OCI-LY7 (cell line): ENCODE measurements at places on chromosomes 16 and 17. TPM values are rescaled to one million over a fixed set of nuclear protein-coding genes. Genes with fewer than 3 reads are reported as not detected.

DNA sequence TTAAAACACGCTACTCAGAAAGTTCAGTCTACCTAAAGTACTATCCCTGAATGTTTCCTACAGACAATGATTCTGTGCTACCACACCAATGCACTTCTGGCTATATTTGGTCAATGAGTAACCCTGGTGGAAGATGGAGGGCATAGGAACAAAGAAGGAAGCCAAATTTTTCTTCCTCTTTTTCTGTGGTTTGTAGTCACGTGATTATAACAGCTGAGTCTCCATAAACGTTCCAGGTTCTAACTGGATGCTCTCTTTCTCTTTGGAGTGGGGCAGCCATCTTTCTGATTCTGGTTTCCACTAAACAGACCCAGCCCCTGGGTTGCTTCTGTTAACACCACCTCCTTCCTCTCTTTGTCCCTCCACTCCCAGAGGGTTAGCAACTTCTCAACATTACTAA, 274.9 kb downstream of the CDH11 start:
- no peak for DNase-seq

DNA sequence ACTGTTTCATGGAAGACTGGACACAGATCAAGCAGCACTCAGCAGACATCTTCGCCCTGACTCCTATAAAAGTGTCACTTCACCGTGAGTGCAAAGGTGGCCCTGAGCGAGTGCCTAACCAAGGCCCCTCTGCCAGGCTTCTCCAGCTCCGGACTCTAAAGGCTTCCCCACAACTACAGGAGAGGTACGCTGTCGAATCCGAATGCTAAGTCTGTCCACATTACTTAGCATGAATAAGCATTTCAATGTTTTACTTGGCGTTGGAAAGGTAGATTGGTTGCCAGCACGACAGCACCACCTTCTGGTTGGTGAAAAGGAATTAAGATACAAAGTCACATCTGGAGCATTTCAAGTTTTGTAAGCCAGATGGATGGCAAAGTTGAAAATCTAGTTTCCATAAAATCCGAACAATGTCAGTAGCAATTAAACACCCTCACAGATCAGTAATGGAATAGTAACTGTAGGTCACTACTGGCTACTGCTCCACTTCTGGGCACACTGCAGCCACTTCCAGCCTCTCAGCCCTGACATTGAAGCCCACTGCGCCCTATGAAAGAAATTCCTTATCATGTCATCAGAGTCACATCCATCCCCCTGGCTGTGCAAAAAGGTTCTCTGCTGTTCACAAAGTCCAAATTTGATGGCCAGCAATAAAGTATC, 100.9 kb downstream of the PARN start:
- DNase-seq, result peak; percentile 78

GRCh38 chr17:3866276-3866675, 20.2 kb upstream of the NCBP3 start:
- no peak for DNase-seq

DNA sequence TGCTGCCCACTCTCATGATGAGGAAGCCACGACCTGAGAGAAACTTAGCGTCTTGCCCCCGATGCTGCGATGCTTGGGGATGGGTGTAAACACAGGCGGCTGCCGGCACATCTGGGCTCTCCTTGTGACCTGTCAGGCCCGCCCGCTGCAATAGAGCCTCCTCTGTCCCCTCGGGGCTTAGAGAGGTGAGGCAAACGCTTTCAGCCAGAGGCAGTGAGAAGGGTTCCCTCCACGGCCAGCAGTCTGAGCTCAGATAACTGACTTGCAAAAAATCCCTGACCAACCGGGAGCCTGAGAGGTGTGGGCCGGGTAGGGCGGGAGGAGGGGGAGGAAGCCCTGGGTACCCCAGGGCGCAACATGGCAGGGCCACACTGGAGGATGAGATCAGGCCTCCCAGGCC, 260.6 kb downstream of the C16orf95 start:
- no peak for DNase-seq

- DNase-seq, result no peak
Measured at GRCh38 chr17:72498364-72499210, 377.8 kb downstream of the SOX9 start.

DNA sequence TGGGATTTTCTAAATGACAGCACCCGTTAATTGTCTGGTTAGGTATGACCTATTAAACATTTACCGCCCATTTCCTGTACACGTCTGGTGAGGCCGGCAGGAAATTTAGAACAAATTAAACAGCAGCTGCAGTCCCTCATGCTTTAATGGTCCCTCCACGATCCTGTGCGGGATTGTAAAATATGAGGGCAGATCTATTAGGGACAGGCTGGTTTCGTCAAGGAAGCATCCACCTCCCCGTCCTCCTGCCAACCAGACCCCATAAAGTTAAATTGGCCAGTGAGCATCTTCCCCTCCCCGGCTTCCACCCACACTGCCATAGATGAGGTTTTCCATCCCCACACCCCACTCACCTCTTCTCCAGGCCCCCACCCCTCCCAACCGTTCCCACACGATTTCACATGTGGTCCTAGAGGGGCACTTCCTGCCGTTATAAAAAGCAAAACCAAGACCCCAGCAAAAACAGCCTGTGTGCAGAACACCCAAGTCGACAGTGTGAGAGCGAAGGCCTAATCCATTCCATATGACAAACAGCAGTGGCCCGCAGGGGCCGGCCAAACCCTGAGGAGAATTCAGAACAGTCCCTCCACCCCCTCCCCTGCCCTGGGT, 331.9 kb downstream of the FOXL1 start:
- no peak for DNase-seq

DNA sequence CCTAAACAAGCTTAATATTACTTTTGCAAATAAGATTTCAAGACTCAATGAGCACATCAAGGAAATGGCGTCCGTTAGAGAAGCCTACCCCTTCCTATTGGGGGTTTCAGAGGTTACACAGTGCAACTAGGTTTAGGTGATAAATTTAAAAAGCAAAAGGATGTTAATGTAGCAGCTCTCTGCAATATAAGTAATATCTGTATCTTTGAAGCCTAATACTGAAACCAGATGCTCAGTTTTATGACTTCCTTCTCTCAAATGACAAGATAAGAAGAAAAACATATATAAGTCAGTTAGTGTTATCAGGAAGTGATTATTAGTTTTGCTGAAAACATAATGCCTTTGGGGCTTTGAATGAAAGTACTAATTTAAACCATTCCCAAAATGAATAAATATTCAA, 54.3 kb upstream of the MED13 start:
- DNase-seq, result no peak

- DNase-seq, result no peak
Measured at GRCh38 chr16:85839681-85840240, 40.3 kb downstream of the COX4I1 start.

DNA sequence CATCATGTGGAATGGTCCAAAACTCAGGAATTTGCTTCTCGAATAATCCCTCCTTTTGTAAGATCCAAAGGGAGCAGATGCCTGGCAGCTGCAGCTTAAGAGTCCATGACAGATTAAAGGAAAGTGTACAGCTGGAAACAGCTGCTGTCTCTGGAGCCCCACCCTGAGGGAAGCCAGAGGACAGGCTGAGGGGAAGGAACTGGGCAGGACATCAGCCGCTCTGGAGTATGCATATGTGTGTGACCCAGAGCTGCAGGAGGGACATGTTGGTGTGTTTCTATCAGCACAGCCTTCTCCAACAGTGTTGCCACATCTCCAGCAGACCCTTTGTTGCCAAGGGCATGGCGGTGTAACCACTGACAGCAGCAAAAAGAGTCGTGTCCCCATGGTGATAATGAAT, 46.2 kb downstream of the CYB561 start:
- no peak for DNase-seq

- no peak for DNase-seq
Measured at GRCh38 chr16:67535201-67535600, 6.6 kb downstream of the RIPOR1 start.

DNA sequence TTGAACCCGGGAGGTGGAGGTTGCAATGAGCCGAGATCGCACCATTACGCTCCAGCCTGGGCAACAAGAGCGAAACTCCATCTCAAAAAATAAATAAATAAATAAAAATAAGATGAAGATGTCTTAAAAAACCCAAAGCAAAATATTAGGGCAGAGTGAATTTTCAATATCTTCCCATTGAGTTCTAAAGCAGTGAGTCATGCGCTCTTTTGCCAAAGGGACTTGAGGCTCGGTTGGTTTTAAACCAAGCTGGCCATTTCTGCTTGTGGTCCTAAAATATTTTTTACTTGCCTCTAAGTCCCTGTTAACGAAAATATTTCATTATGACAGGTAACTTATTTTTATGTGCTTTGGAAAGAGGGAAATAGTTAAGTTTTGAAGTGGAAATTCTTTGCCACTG, 4.7 kb downstream of the PAFAH1B1 start:
- DNase-seq, result no peak

DNA sequence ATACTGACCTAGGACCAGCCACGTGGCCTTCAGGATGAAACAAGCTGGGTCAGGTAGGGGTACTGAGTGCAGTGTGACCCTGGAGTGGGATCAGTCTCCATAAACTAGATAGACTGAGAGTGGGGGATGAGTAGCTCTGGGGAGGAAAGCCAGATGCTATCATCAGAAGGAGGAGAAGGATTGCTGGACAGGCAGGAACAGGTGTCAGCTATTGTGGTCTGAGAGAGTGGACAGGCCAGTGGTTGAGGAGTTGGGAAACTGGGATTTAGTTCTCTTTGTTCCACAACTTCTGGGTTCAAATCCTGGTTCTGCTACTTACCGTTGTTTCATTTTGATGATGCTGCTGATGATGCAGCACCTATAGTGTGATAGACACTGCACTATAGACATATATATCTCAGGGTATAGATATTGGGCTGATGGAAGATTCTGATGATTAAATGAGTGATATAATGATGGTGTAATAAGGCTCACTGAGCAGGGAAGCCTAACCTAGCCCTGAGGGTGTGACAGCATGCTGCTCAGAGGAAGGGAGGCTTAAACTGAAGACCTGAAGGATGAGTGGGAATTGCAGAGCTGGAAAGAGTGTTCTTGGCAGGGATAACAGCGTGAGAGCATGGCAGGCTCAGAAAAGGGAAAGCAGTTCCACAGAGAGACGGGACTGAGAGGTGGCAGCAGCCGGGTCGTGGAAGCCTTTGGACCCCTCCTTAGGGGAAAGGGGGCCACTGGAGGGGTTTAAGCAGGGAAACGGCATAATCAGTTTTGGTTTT, 66.0 kb downstream of the SNX20 start:
- DNase-seq, result no peak

PPP1R27 gene
- not detected in 2 replicates for total RNA-seq

SMARCD2 gene
- 127 and 136 TPM in 2 replicates for total RNA-seq

FSCN2 gene
- 4.3 and 6.7 TPM in 2 replicates for total RNA-seq

PRSS27 gene
- total RNA-seq, result 5.7 and 7.7 TPM in 2 replicates

MT4 gene
- total RNA-seq, result not detected in 2 replicates
